ENCODE measurements at places on chromosomes 2 and 18.
A peak's percentile ranks its signal among the peaks of the same experiment; 100 is the strongest.

- DNase-seq, result peak; percentile 72
These were observed 722 bp upstream of the C2orf15 start for GRCh38 chr2:99140860-99141109.

DNA sequence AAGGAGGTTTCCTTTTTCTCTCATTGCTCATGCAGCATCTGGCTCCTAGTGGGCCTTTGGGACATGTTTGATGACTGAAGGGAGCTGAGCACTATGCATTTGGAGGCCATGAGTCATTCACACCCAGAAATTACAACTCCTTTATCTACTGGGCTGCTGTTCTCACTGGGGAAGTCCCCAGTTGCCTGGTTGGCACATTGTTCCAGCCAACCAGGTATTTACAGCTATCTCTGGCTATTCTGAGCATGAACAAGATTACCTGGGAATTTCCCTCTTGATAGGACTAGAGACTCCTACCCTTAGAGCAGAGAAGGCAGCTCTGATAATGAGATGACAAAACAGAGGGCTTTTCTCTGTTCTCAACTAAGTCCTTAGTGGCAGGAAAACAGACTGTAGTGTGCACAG, 206.5 kb downstream of the SETBP1 start:
- no peak for DNase-seq

DNA sequence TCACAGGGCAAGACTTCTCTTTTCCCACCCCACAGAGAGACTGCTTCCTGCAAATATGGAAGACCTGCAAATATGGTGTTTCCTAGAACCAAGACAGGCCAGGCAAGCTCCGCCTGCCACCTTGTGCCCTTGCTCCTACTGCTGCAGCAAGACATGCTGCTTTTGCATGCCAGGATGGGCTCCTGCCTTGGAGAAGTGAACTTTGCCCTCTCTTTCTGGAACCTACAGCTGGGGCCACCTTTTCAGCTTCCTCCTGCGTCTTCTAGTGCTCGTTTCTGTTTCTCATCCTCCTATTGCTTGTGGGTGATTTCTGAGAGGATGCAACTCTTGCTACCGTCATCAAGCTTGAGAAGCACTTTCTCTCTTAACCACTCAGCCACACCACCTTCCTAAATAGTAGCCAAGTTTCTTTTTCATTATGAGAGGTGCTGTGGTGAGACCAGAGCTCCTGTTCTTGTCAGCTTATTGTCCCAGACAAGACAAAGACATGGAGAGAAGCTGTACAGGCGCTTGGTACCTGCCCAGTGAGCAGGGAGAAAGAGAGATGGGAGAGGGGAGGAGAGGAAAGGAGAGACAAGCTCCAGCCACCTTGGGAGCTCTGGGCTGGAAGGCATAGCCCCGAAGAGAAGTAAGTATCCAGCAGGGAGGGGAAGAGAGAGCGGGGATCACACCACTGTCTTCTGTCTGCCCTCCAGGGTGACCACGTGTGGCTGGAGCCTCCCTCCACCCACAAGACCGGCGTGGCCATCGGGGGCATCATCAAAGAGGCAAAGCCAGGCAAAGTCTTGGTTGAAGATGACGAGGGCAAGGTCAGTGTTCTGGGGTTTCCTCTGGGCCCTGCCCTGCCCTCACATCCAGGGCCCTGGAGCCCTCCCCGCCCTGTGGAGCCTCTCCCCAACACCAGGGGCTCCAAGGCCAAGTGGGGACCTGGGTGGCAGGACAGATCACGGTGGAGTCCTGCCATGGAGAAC, 28.3 kb downstream of the MYO7B start:
- DNase-seq, result no peak

GRCh38 chr2:112092286-112093041, 37.4 kb downstream of the TMEM87B start:
- no peak for DNase-seq

DNA sequence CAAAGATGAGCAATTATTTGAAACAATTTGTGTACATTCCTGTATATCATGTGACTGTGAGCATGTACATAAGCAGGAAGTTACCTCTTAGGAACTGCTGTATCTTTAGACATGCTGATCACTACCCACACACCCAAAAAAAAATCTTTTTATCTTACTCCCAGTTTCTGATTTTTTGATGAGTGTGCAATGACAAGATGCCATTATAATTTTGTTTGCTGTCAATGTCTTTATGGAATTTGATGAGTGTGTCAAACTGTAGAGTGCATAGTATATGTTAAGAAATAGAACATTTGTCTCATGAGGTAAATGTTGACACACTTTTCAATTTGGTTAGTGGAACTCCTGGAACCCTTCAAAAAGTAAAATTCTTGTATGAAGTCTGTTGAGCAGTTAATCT, 84.0 kb upstream of the TMEFF2 start:
- no peak for DNase-seq

DNA sequence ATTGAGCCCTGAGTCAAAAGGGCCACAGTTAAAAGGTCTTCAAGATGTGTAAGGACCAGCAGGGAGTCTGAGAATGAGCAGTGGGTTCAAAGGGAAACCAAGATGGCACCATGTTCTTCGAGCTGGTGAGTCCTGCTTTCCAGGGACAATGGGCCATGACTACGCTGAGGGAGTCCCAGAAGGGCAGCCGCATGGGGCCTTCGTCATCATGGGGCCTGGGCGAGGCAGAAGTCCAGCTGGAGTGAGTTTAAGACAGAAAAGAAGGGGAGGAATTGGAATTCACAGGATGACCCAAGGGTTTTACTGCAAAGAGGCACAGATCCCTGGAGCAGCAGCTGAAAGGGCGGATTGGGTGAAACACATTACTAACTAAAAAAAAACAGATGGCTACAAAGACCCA, 340.8 kb upstream of the MYT1L start:
- DNase-seq, result no peak

DNA sequence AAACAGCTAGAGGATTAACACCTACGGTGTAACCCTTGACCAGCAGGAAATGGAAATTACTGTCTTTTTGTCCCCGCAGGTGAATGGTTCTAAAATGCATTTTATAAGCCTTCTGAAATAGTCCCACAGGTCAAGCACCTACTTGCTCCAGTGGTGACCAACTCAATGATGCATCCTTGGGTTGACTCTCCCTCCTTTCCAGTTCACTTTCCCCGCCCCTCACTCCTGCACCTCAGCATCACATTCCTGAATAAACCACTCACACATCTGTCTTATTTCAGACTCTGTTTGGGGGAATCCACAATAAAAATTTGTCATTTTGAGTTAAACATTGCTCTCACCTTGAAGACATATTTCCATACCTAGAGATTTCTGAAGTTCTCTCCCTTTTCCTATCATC, 446.0 kb upstream of the TNP1 start:
- no peak for DNase-seq

DNA sequence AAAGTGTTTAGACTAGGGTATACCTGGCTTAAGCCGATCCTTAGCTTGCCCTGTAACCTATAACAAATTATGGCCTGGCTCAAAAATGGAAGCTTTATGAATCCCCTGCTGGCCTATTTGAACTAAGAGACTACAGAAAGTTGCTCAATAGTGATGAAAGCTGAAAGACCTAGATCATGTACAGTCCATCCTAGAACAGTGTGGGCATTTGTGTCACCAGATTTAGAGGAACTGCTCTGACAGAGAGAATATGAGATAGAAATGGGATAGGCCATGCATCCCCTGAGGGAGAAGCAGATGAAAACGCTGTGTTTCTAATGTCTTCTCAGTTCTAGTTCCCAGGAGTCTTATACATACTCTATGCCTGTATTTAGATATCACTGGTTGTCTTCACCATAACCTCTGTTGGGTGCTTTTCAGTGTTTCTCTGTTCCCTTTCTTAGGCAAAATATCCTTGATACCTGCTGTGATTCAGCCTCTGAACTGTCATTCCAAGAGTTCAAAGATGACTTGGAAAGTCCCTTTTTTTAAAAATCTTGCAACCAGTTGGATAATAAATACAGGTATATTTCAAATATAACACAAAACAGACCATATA, 246.9 kb upstream of the SLC39A10 start:
- DNase-seq, result no peak

DNA sequence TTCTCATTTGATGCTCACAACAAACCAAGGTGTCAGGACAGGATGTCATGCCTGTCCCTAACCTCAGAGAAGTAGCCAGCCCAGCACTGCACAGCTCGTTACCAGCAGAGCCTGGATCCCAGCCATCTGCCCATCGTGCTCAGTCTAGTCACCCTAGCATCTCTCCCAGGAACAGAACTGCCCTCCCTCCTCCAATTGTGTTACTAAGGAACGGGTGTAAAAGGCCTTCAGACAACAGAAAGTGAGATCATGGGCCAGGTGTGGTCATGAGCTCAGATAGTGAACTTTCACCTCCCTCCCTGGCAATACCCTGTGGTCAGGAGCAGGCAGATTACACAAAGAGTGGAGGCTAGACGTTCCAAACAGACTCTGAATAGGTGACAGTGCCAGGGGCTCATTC, 111.8 kb upstream of the PPP1CB start:
- DNase-seq, result no peak

DNA sequence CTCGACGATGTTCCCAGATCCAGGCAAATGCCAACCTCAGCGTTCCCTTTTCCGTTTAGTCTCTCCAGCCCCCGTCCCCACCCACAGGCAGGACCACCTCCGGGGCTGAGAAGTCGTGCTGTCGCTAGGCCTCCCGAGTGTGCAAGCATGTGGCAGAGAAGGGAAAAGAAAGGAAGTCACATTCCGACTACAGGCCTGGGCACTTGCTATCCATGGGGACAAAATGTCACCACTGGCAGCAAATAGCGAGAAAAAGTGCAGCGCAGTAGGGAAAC, 420 bp downstream of the PIGN start:
- DNase-seq, result peak; percentile 86

- no peak for DNase-seq
These were observed 29.6 kb downstream of the FAM168B start for GRCh38 chr2:131063501-131064283.

DNA sequence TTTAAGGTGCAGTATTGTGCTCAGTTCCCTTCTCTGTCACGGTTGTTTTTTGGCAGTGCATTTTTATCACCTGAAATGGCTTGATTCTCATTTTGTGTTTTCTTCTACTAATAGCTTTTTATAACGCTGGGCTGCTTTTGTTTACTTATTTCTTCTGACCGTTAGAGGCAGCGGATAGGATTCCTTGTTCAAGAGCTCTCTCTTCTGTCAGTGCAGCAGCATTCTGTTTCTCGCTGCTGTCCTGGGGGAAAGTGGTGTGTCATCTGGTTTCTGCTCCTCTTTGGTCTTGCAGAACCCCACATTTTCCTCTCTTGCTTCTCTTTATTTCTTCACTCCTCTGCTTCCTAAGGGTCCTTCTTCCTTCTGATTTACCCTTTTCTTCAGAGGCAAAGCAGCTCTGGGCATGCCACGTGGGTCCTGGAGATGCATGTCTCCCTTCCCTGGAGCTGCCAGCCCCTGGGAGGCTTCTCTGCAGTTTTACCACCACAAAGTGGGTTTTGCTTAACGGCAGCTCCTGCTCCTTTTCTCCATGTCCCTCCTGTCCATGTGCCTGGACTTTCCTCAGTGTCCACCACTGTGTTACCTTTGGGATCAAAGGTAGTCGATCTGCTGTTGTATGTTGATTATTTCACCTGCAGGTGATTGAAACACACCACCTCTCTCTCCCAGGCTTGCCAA, 47.3 kb upstream of the SNTG2 start:
- no peak for DNase-seq

GRCh38 chr18:69838620-69839411, 108.9 kb downstream of the CD226 start:
- DNase-seq, result peak; percentile 89

DNA sequence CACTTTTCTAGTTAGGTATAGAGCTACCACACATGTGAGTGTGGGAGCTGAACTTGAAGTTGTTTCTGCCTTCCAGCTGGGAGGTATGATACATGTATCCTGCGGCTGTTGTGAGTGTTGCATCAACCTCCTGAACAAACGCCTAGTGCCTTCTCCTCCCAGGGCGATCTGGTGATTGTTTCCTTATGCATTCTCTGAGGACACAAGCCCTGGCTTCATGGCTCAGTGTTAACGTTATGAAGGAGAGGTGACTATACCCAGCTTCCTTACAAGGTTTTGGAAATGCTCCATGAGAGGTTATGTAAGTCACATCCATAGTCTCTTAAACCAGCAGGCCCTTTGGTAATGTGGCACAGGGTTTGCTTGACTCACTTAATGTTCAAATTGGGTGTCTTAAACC, 64.9 kb downstream of the SPRED2 start:
- no peak for DNase-seq

- no peak for DNase-seq
These were observed at the start of gene NPAS2 for GRCh38 chr2:100819370-100820272. TSS of gene NPAS2 (plus strand) at chr2:100820139. CDS start at chr2:100904755, 84,616 bp downstream.

DNA sequence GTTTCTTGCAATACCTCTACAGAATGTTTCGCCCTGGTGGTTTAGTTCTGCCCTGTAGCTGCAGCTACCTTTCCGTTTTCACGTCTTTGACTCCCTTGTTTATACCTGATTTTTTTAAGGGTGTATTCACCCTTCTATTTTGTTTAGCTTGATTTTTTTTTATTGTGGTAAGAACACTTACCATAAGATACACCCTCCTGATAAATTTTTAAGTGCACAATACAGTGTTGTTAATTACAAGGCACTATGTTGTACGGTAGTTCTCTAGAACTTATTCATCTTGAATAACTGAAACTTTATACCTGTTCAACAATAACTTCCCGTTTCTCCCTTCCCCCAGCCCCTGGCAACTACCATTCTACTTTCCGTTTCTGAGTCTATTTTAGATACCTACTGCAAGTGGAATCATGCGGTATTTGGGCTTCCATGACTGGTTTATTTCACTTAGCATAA, 48.9 kb upstream of the NABP1 start:
- DNase-seq, result no peak

GRCh38 chr2:51534166-51534565, 502.2 kb upstream of the NRXN1 start:
- peak; percentile 82 for DNase-seq

DNA sequence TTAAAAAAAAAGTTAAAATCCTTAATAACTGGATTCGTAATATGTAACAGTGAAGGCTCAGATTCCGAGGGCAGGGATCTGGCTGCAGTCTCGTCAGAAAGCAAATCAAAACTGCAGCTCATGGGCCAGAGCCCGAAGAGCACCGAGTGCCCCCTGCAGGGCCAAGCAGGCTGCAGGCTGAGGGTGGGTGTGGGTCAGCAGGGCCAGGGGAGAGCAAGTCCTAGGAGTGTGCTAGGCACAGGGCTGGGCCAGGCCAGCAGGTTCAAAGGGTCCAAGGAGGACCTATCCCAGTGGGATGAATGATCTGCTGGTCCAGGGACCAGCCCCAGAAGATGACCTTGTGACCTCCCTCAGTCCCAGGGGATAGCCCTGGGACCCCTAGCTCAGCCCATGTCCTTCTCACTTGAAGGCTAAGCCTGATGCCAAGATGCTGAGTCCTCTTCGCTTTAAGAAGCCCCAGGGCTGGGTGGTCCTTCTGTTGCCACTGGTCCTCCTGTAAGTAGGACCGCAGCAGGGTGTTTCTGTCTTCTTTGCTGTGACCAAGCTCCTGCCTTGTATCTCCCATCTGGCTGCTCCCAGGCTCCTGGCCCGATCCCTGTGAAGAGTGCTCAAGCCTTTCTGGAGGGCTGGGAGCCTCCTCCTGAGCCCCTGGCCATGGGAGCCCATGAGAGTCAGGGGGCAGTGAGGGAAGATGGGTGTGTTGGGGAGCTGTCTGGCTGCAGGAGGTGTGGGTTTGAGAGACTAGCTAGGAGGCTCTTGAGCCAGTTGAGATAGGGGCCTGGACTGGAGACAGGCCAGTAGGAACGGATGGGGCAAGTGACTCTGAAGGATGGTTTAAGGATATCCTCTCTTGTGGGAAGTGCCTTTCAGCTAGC, 150.7 kb downstream of the DYSF start:
- DNase-seq, result no peak

- no peak for DNase-seq
These were observed 100.2 kb downstream of the STK39 start for GRCh38 chr2:168146892-168147810.
